ENCODE measurements at places on chromosomes 5 and 9.

DNA sequence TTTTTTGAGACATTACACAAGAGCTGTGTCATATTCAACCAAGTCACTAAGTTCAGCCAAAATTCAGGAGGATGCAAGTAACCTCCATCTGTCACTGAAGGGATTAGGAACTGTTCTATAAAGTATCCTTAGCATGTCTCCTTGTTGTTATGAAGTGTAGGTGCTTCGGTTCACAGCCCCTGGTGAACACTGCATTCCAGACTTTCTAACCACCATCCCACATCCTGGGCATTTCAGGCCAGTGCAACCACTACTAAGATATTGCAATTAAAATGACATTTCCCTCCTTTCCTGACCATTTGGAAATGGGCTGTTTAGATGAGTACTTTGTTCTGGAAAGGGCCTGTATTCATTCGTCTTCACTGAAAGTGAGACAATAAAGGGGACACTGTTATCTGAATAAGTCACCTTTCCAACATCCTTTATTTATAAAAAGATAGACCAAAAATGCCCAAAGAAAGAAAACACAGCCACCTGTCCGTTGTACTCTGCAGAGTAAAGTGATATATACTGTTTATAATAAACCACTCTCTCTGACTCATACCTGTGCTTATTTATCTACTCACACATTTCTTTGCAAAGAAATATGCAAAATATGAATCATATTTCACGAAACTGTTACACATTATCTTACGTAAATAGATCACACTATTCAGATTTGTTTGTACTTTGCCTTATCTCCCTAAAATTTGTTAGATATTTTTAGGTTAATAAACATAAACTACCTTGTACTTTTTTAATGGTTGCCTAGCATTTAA lies 861.9 kb downstream of the CDH18 start:
- DNase-seq, result no peak

DNA sequence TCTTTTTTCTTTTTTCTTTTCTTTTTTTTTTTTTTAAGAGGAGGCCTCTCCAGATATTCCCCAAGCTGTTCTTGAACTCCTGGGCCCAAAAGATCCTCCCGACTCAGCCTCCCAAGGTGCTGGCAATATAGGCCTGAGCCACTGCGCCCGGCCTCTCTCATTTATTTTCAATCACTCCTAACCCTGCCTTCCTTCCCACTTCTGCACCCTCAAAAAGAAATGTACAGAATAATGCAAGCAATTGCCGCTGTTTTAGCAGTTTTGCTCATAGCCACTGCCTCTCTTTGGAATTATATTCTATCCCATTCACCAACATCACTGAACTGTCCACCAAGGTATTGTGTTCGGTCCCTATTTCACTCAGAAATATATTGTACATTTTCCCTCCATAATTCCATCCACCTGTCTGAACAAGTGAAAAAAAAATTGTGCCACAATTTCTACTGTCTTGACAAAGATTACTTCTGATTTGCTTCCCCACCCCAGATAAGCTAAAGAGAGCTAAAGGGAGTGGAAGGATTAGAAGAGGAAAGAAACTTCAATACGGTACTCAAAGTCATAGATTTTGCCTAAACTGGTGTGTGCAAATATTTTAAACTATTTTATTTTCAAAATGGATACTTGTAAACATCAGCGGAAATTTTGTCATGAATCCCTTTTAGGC lies 1.9 kb downstream of the FNBP1 start:
- DNase-seq, result no peak

GRCh38 chr9:108142504-108143201 lies 653.1 kb upstream of the KLF4 start:
- no peak for DNase-seq

GRCh38 chr5:76499507-76500161 lies 96.5 kb downstream of the IQGAP2 start:
- DNase-seq, result no peak

DNA sequence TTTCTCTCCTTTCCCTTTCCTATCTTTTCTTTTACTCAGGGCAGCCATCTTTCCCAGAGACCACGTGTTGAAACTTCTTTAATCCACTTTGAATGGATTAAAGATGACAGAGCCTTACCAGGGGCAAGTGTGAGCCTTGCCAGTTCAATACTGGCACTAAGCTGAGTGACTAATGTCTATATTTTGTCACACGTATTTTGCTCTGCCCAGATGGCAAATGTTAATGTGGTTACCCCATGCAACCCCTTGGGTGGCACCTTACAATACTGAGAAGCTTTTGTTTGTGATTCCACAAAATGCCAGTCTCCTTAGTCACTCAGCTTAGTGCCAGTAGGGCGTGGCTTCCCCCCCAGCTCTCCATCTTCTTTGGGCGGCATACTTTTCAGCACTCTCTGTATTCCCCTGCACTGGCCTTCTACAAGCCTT lies 24.8 kb downstream of the ANXA1 start:
- DNase-seq, result no peak

DNA sequence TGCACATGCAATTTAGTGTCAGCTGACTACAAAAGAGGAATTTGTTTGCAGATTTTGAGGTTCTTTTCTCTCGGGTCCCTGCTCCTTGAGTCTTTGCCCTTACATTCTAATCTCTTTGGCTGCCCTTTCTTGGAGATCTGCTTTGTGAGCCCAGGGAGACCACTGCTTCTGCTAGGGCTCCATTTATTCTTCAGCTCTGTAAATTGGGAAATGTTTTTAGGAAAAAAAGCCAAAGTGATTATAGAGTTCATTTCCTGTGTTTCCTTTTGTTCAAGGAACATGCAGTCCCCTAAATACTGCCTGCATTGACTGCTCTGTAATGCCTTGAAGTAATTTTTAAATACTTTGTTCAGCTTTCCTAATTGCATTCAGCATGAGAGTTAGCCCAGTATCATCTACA lies 197.4 kb downstream of the CSNK1G3 start:
- DNase-seq, result no peak

GRCh38 chr5:139833525-139833924 lies 37.9 kb downstream of the PSD2 start:
- no peak for DNase-seq

DNA sequence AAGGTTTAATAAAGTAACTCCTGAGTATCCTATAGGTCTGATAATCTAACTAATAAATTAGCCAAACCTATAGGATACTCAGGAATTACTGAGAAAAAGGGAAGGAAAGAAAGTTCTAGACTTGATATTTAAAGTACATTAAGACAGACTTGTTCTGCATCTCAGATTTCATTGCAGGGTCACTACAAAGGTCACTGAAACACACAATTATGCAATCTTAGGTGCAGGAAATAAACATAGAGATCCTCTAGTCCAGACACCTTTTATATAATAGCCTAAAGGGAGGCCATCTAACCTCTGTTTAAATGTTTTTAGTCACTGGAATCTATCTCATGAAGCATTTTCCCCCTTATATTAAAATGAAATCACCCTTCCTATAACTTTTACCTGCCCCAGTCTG lies 1215.7 kb downstream of the MAT2B start:
- DNase-seq, result no peak

DNA sequence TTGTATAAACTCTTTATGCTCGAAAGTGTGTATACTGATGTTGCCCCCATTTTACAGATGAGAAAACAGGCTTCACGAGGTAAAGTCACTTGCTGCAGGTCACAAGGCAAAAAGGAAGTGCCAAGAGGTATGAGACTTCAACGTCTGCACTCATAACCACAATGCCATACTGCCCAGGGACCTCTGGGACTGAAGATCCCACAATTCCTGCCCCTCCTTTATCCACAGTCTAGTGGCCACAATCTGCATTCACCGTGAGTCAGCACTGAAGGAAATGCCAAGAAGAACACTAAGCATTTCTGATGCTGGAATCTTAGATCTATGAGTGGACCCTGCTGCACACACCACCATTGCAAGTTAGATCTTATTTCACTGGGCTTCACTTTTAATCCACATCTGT lies 37.3 kb downstream of the MED27 start:
- no peak for DNase-seq

GRCh38 chr5:106875591-106876297 lies 795.0 kb downstream of the EFNA5 start:
- no peak for DNase-seq

DNA sequence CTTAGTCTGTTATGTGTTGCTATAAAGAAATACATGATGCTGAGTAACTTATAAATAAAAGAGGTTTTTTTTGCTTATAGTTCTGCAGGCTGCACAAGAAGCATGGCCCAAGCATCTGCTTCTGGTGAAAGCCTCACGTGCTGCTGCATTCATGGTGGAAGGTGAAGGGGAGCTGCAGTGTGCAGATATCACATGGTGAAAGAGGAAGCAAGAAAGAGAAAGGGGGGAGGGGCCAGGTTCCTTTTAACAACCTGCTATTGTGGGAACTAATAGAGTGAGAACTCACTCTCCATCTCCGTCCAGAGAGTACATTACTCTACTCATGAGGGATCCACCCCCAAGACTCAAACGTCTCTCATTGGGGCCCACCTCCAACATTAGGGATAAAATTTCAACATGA lies 12.5 kb upstream of the PARP8 start:
- peak; percentile 17 for DNase-seq

DNA sequence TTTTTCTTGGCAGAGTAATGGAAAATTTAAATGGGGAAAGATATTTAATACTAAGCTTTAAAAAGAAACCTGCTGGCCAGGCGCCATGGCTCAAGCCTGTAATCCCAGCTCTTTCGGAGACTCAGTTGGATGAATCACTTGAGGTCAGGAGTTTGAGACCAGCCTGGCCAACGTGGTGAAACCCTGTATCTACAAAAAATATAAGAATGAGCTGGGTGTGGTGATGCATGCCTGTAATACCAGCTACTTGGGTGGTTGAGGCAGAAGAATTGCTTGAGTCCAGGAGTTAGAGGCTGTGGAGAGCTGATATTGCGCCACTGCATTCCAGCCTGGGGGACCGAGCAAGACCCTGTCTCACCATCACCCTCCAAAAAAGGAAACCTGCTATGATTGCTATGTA lies 32.8 kb downstream of the TUT7 start:
- no peak for DNase-seq

DNA sequence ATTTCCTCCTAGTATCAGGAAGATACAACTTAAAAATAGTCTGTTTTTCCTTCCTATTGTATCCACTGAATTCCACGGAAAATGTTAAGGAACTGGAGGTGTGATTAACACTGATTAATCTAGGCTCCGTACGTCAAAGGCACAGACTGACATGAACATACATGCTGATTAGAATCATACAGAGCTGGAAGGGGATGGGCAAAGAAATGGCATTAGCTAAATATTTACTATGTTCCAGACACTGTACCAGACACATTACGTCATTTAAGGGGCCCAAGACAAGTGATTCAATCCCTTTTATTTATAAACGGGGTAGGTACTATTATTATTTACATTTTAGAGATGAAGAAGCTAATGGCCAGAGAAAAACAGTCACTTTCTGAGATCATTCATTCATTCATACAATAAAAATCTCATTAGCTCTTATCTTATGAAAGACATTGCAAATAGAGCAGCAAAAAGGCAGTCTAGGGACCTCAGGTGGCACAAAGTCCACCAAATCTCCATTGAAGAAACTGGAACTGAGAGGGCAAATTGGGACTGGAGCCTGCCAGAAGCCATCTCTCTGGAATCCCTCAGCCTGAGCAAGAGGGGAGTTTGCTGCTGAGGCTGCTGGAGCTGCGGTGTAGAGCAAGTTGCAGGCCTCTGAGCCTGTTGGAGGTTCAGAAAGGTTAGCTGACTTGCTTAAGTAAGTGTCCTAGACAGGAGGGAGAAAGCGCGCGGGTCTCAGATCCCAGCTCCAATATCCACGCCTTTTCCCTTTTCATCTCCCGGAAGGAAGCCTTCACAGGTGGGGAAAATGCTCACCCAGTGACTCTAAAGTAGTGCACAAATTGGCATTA lies 1.6 kb upstream of the TGFBR1 start:
- DNase-seq, result no peak

Measured in activated B cell treated with CpG ODN at 0.5 μM for 24 hours (primary cell).